T-helper 22 cell (primary cell): ENCODE measurements at places on chromosomes 1 and 21.

DNA sequence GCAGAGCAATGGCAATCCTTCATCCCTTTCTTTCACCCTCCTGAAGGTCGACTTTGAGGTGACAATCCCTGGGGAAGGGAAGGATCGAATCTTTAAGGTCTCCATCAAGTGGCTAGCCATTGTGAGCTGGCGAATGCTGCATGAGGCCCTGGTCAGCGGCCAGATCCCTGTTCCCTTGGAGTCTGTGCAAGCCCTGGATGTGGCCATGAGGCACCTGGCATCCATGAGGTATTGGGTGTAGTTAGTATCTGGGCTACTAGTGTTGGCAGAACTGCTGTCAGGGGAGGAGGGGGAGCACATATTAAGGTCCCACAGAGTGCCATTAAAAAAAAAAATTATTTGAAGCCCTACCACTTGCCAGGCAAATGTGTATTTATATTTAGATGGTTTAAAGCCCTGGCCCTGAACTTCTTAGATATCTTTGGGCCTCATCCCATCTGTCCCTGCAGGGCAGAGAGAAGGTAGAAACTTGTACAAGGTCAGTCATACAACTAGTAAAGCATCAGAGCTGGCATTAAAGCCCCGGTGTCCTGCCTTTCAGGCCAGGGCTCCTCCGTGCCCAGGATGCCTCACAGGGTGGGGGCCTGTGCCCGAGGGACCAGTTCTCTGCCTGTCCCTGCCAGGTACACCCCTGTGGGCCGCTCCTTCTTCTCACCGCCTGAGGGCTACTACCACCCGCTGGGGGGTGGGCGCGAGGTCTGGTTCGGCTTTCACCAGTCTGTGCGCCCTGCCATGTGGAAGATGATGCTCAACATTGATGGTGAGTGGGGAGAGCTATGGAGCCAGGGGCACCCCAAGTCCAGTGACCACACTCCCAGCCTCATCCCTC lies 10.3 kb downstream of the AGO1 start:
- no peak for DNase-seq

GRCh38 chr21:43884861-43885417 lies 19.9 kb downstream of the AGPAT3 start:
- no peak for DNase-seq

DNA sequence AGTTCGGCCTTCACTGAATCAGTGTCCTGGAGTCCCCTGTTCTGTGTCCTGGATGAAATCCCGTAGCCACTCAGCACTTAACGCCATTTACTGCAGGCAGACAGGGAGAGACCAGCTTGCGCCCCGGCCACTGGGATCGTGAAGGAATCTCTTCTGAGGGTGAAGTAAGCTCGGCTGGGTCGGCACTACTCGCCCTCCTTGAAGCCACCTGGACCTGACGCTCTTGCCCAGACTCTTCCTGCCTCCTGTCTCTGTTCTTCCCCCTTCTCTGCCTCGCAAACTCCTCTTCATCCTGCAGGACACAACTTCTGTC lies 99.9 kb upstream of the ZBTB40 start:
- no peak for DNase-seq

GRCh38 chr21:42120903-42121535 lies 49.9 kb downstream of the UMODL1 start:
- no peak for DNase-seq

- no peak for DNase-seq
These were observed 16.6 kb downstream of the BCAN start for GRCh38 chr1:156658496-156658895.

- no peak for DNase-seq
These were observed 56.6 kb upstream of the RPL11 start for GRCh38 chr1:23634840-23635651.

GRCh38 chr1:159705904-159706256 lies 8.5 kb downstream of the CRP start:
- no peak for DNase-seq

- no peak for DNase-seq
These were observed 1.1 kb upstream of the ERRFI1 start for GRCh38 chr1:8026976-8027747.

DNA sequence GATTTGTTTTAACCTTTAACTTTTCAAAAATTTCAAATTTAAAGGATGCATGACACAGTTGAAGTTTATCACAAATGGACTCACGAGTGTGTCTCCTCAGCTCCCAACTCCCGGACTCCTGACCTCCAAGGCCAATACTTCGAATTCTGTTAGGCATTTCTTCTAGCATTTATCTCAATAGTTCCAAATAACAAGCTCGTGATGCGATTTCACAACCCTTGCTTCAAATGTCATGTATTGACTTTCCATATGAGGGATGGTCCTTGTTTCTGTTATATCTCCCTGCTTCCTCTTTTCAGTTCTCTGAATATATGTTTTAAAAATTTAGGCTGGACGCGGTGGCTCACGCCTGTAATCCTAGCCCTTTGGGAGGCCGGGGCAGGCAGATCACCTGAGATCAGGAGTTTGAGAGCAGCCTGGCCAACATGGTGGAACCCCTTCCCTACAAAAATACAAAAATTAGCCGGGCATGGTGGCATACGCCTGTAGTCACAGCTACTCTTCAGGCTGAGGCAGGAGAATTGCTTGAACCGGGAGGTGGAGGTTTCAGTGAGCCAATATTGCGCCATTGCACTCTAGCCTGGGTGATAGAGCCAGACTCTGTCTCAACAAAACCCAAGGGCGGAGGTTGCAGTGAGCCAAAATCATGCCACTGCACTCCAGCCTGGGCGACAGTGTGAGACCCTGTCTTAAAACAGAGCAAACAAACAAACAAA lies 52.0 kb upstream of the TINAGL1 start:
- no peak for DNase-seq

DNA sequence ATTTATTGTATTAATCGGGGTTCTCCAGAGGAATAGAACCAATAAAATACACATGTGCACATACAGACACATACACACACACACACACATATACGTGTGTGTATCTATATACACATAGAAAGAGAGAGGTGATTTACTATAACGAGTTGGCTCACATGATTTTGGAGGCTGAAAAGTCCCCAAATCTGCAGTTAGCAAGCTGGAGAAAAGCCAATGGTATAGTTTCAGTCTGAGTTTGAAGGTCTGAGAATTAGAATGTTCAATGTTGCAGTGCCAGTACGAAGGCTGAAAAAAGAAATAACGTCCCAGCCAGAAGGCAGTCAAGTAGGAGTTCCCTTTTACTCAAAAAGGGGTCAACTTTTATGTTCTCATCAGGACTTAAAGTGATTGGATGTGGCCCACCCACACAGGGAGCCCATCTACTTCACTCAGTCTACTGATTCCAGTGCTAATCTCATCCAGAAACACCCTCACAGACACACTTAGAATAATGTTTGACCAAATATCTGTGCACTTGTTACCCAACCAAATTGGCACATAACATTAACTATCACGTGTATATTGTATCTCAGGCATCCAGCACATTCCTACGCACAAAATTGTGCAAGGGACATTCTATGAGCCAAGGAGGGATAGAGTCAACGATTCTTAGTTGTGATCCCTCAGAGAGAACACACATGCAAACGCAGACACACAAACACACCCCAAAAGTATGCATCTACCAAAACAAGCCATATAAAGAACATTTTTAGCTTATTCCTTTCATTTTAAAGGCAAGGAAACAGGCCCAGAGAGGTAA lies 195.5 kb upstream of the DUSP10 start:
- DNase-seq = no peak

- DNase-seq = no peak
These were observed 351.4 kb downstream of the NPHP4 start for GRCh38 chr1:5640845-5641244.
